Hematopoietic multipotent progenitor cell (in vitro differentiated cells): ENCODE measurements at places on chromosomes 11 and 22. TPM values are rescaled to one million over a fixed set of nuclear protein-coding genes. Genes with fewer than 3 reads are reported as not detected.

DNA sequence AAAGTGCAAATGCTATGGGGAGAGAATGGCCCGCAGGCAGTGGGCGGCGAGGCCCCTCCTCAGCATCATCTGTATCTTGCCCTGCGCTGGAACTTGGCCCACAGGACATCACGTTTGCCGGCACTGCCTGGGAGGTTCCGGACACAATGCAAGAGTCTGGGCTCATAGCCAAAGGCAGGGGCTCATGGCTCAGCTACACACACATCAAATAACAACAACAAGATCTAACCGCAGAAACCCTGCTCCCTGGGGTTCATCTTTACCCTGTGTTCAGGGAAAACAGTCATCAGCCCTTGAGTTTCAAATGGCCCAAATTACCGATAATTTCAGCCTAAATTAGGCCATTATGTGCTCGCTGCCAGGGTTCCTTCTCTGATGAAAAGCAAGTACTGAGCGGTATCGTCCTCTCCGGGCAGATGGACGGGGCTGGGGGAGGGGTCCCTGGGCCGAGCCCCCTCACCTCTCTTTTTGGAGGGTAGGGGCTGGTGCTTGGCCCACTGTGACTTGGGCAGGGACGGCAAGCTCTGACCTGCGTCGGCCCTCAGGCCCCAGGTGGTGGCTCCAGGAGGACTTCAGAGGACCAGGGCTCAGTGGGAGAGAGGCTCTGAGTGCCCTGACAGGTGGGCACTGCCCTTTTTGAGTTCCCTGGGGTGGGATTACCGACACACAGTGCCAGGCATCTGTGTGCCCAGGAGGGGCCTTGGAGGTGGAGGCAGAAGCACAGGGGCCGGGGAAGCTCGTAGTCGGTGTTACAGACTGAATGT, 25.0 kb upstream of the GAL start:
- peak; percentile 9 for DNase-seq

DNA sequence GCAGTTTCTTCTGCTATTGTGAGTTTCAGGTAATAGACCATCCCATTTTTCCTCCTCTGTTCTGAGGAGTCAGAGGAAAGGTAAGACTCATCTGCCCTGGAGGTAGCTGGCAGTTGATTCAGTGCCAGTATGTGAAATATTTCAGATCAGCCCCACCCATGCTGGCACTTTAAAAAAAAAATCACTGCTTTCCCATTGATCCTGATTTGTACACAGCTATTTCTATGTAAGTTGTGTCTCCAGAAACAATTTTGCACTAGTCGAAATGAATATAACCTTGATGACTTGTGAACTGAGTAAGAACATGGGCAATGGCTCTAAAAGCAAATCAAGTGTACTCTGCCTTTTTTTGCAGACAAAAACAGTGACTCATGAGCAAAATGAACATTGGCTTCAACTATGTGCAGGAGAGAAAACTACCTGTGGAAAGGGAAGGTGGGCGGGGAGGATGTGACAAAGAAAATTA, 82.0 kb upstream of the OR5AK2 start:
- DNase-seq: no peak

- no peak for DNase-seq
Measured at GRCh38 chr22:48826546-48826945, 1001.1 kb downstream of the BRD1 start.

- DNase-seq: peak; percentile 82
Measured at GRCh38 chr11:17734986-17735817, 621 bp downstream of the KCNC1 start.

DNA sequence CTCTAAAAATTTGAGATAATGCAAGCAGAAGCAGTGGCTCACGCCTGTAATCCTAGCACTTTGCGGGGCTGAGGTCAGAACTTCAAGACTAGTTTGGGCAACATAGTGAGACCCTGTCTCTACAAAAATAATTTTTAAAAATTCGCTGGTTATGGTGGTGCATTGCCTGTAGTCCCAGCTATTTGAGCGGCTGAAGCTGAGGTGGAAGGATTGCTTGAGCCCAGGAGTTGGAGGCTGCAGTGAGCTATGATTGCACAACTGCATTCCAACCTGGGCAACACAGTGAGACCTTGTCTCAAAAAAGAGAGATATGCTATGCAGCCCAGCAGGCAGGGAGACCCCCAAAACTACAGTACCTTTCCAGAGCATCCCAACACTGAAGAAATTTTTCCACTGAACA, 2.3 kb downstream of the CTSC start:
- DNase-seq: no peak

- no peak for DNase-seq
Measured at GRCh38 chr11:35986947-35987346, 43.1 kb downstream of the LDLRAD3 start.

LDHA gene
- 177 TPM for total RNA-seq

ST14 gene
- 2.2 TPM for total RNA-seq
